ENCODE measurements at places on chromosomes 5 and 9.

DNA sequence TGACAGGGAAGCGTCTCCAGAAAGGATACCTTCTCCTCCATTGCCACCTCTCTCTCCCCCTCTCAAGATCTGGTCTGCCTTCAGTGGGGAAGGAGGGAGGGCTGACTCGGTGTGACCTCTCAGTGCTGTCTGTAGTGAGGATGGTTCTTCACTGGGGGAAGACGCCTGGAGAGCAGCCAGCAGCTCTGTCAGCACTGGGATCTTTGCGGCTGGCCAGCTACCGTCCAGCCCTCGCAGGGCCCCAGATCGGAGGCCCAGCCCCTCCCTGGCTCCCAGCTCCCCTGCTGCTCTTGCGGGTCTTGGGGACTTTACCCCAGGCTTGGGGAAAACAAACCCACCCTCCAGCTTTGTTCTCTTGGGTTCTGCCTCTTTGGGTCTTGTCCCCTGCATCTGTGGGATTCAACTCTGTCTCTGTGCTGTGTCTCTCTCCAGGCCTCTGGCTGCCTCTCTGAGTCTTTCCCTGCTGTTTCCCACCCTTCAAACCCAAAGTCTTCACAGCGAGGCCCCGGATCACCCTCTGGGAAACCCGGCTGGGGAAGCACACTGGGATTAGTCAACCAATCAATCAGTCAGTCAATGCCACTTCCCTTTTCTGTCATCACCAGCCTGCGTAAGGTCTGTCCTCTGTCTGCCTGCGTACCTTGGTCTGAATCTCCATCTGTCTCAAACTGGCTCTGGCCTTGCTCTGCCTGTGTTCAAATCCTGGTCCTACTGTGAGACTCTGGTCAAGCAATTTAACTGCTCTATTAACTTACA is 23.0 kb downstream of the FGF18 start:
- DNase-seq: no peak

- DNase-seq: peak; percentile 2
These were observed 45.1 kb downstream of the SLCO6A1 start for GRCh38 chr5:102453716-102454115.

DNA sequence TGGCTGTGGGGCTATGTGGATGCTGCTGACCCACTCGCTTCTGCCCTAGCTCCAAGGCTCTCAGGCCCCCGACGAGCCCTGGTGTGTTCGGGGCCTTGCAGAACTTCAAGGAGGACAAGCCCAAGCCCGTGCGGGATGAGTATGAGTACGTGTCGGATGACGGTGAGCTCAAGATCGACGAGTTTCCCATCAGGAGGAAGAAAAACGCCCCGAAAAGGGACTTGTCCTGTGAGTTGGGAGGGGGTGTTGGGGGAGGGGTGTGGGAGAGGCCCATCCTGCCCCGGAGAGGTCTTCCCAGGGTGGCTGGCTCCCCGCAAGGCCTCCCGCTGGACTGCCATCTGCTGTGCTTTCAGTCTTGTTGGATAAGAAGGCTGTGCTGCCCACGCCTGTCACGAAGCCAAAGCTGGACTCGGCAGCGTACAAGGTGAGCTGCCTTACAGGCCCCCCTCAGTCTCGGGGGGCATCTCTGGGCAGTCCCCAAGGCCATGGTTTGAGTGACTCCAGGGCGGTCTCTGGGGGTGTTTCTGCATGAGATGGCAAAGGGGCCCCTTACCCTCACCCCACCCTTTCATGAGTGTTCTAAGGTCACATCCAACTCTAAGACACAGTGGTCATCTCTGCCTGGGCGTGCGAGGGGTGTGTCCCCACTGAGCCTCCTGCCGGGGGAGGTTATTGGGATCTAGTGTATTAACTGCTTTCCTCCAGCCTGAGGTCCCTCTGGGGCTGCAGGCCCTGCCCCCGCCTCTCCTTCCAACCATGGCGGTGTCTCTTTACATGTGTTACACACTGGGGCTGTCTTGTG is 89.5 kb downstream of the PHF2 start:
- no peak for DNase-seq

GRCh38 chr9:129310666-129311350 is 132.7 kb upstream of the IER5L start:
- no peak for DNase-seq

- DNase-seq: no peak
These were observed 835 bp upstream of the DND1 start for GRCh38 chr5:140674211-140674610.

DNA sequence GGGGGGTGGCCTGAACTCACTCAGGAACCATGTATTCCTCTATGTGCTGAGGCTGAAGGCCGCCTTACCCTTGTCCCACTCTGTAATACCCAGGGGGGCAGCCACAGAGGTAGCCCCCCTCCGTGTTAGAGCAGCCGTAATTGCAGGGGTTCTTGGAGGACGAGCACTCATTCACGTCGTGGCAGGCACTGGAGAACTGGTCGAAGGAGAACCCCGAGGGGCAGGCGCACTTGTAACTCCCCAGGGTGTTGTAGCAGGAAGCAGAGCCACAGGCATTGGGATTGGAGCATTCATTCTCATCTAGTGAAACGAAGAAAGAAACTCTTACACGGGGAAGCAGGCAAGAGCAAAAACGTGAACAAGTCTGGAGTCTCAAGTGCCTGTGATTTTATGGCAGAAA is 179.8 kb downstream of the SLC12A2 start:
- no peak for DNase-seq

DNA sequence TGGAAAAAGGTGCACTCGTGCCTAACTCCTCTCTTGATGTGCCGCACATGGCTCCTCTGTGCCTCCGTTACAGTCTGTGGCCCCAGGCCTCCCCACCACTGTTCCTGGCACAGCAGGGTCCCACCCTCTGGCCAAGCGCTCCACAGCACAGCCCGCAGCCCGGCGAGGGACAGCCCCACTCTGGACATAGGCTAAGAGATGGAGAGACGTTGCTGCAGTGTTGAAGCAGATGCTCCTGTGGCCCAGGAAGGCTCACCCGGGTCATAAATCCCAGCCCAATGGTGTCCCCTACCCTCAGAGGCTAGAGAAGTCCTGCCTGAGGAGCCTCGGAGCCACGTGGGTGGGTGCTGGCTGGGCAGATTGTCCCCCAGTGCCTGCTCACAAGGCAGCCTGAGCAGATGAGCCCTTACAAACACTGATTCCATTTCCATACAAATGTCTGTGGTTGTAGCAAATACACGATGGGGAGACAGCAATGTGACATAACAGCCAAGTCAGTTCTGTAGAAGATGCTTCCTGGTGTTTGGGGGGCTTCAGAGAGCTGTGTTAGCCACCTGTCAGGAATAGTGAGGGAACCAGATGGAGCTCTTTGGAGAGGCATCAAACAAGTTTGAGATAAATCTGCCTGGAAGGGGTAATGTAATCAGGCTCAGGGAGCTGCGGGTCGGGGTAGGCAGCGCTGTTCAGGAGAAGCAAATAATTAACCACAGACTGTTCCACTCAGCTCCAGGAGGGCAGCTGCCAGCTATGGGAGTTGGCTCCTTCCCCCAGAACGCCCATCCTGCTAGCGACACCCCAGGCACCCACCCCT is 41.7 kb downstream of the C5orf15 start:
- no peak for DNase-seq

- DNase-seq: peak; percentile 54
These were observed 114.5 kb upstream of the NR5A1 start for GRCh38 chr9:124621371-124622328.

DNA sequence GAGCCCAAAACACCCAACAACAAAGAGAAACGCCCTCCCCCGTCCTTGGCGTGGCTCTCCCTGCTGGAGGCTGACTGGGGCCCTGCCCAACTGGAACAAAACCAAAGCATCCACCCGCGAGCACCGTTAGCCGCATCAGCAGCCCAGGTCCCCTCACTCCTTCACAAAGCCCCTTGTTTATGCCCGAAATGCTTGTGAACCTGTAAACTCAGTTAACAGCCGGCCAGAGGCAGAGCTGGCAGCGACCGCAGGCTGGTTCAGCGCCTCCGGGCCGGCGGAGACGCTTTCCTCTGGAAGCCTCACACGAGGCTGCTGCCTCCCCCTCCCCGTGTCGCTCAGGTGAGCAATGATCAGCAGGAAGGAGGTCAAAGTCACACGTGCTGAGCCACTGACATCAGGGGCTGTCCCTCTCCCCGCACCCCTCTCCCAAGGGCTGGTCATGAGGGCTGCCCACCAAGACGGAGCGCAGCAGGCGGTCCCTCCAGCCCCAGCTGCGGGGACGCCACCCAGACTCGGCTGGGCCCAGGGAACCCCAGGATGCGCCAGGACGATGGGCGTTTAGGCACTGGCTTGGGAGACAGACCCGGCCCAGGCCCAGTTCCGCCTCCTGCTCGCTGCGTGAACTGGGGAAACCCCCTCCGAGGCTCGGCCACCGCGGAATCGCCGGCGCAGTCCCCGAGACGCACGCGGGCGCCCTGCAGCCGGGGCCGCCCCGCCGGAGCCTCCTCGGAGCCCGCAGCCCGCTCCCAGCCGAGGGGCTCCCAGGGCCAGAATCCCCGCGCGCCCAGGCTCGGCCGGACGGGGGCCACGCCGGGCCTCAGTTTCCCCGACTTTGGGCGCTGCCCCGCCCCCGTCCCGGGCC is 563 bp downstream of the SNAPC4 start:
- no peak for DNase-seq

DNA sequence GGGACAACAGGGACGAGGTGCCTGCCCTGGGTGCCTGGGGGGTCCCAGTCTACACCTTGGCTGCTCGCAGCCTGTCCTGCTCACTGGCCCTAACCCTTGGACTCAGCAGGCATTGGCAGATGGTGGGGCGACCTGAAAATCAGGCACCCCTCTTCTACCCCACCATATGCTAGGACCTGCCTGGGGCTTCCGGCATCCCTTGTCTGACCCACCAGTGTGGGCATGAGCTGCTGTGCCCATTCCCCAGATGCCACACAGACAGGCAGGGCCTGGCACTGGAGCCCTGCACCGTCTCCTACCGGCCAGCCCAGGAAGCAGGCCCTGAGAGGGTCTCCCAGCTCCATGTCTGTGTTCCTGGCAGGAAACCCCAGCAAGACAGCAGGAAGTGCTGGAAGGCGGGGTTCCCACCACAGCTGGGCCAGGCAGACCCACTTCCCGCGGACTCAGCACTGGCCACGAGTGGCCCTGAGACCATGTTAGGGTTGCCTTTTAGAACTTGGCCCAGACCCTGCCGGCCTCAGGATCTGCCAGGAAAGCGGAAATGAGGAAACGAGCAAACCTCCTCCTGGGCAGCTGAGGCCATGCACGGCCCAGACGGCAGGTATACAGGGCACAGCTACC is 3.1 kb downstream of the NINJ1 start:
- DNase-seq: no peak

GRCh38 chr5:180777475-180777874 is 25.1 kb downstream of the MGAT1 start:
- no peak for DNase-seq

GRCh38 chr5:165722401-165722800 is 2217.0 kb downstream of the MAT2B start:
- no peak for DNase-seq

GRCh38 chr5:56475689-56476486 is 242.8 kb upstream of the ANKRD55 start:
- no peak for DNase-seq

DNA sequence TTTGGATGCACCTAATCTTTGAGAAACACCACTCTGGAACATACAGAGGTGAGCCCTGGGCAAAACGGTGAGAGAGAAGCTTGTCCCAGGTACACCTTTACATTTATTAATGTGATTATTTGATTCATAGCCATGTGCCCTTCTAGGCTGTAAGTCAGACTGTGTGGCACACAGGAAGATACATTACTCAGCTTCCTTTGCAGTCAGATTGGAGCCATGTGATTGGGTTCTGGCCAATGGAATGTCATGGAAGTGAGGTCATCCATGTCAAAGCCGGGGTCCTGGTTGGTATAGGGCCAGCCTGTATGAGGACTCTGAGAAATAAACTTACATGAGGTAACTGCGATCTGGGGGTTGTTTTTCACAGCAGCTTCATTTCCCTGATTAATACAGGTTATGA is 106.8 kb upstream of the CD180 start:
- DNase-seq: no peak

GRCh38 chr9:115540091-115540490 is 422.1 kb upstream of the TNC start:
- no peak for DNase-seq

- DNase-seq: peak; percentile 45
These were observed 526.3 kb downstream of the GABRG2 start for GRCh38 chr5:162593881-162594280.

DNA sequence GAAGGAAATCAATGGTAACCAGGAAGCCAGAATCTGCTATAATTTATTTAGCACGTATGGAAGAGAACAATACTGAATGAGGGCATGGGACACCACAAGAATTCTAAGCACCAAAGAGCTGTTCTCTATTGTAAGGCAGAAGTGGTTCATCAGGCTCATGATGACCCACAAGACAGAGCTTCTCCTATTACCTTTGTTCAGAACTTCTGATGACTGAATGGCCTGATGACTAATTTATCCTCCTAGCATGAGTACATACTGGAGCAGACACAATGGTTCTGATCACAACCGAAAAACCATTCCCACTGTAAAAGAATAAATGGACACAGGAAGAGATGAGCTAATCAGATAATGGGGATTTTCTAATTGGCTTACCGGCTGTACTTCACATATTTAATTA is 329.8 kb upstream of the PDE4D start:
- DNase-seq: no peak

DNA sequence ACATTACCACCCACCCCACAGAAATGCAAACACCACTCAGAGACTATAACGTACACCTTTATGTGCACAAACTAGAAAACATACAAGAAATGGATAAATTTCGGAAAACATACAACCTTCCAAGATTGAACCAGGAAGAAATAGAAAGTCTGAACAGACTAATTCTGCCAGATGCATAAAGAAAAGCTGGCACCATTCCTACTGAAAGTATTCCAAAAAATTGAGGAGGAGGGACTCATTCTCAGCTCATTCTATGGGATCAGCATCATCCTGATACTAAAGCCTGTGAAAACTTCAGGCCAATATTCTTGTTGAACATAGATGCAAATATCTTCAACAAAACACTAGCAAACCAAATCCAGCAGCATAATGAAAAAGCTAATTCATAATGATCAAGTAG is 115.1 kb upstream of the CD180 start:
- DNase-seq: no peak

DNA sequence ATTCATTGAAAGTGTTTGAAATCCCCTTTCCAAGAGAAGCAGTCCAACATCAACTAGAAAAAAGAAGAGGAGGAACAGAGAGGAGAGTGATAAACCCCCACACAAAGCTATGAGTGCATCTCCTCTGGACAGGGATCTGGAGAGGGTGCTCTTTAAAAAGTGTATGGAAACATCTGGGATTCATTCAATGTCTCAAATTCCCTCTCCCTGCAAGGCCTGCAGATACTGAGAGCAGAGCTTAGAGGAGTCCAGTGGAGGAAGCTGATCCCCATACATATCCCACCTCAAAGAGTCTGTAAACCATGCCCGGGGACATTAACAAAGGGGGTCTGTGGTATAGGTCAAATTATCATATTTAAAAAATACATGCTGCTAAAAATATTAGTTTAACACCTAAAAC is 2.2 kb downstream of the SPOCK1 start:
- no peak for DNase-seq

DNA sequence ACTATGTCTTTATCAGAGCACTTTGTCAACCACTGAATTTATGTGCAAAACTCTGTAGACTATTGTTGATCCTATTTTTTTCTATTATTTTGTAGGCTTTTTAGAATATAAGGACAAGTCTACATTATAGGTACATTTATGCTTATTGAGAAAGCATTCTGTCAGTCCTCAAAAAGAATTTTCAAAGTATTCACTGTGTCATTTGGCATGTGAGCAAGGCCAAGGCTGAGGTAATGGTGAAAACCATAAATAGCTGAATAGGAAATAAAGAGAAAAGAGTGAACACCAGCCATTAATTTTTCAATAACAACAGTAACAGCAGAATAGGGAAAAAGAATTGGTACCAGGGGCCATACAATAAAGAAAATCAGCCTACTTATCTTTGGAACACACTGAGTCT is 21.0 kb downstream of the SKIC3 start:
- DNase-seq: no peak

- DNase-seq: no peak
These were observed 16.6 kb downstream of the CCDC125 start for GRCh38 chr5:69315972-69316371.

All from T47D (cell line).